Trophoblast cell (in vitro differentiated cells and primary cell): ENCODE measurements at places on chromosomes 5 and 9.

DNA sequence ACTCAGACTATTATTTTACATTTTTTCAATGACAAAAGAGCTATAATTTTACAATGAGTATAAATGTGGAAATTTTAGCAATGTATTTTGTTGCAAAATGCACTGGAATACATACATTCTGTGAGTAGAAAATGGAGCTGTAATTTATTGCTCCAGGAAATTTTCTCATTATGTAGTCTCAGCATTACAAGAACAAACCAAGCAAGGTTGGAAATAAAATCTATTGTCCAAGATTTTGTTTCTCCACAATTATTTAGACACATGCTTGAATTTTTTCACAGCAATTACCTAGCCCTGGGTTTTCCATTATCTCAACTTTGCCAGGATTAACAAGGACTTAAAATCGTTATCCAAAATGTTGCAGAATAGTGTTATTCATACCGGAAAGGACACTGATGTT lies 820.1 kb downstream of the CDH12 start:
- no peak for DNase-seq

GRCh38 chr9:126915281-126915816 lies 767 bp downstream of the RALGPS1 start:
- peak; percentile 41 for DNase-seq

DNA sequence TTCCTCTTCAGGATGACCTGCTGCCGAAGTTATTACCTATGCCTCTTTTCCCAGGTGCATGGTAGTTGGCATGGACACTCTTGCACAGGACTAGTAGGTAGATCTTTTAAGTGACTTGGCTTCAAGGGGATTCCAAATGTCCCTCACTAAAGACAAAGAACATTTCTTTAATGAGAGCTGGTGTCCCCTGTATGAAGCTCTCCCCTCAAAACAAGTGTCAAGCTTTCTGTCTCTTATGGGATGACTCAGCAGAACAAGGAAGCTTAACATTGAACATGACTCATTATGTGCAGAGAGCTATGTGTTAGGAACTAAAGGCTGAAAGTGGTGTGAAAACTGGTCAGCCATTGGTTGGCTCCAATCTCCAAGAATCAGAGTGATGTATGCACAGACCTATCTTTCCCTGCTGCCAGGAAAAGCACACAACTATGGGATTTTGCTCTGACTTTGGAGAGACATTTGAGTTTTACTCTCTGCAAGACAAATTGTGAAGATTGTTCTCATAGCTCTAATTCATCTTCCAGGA lies 120.5 kb downstream of the PRDM6 start:
- DNase-seq, result peak; percentile 37

- peak; percentile 48 for DNase-seq
Measured at GRCh38 chr9:136994888-136995230, 1.5 kb downstream of the CLIC3 start.

GRCh38 chr9:129289131-129289731 lies 111.2 kb upstream of the IER5L start:
- DNase-seq, result no peak
